ENCODE measurements at places on chromosomes 7 and 10.

DNA sequence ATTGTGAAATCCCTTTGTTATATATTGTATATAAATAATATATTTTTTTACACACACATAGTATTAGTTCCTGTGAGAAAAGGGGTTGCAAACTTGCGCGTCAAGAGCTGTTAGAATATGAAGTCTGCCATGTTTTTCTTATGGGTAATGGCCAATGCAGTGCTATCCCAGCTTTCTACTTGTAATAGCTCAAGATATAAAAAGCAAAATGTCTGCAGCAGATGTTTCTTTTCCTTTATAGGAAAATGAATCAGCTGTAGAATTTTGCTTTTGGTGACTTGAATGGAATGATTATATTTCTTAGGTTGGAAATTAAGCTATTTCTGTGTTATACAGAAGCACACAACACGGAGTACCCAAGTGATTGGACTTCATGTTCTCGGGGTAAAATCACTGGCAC, 53.3 kb upstream of the TMEM236 start:
- DNase-seq, result no peak

GRCh38 chr10:128274938-128275337, 148.7 kb upstream of the MKI67 start:
- no peak for DNase-seq

- DNase-seq, result no peak
Measured at GRCh38 chr10:129793996-129794395, 170.1 kb downstream of the EBF3 start.

DNA sequence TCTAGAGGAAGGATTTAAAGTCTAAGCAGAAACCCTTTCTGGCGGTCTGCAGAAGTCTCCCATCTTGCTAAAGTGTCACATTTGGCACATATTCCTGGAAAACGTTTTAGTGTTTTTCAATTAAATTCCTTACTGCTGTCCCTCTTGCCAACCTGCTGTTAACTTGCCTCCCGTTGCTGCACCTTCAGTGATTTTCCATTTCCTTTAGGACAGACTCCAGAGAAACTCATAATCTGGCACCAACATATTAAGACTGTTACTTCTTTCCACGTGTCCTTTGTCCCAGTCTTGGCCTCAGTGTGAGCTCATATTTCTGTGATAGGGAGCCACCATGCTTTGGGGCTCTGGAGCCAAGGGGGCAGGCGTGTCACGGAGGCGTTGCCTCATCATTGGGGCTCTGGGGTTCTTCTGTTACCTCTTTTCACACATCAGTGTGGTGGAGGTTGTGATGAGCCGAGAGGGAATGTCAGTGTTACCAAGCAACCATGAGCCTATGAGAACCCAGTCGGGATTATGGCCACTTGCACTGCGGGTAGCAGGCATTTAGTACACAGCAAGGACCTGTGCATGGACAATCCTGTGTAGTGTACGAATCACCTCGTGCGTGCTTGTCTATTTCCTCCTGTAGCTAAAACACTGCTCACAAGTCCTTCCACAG, 26.0 kb upstream of the ZNF32 start:
- no peak for DNase-seq

DNA sequence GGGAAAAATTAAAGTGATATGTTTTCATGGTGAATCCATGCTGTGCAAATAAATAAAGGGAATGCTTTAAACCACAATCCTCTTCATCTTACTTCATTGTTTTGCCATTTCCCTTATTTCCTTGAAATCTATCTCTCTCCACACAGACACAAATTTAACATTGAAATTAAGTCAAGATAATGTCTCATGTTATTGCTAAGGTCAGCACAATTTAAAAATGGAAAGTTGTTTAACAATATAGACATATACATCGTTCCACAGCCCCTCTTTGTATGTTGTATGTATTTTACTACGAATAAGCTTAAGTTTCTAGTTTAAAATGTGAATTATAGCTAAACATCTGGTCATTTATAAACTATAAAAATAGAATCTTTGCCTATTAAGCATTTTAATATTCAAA, 256.9 kb downstream of the PLXDC2 start:
- DNase-seq, result no peak

GRCh38 chr7:24669971-24670591, 87.2 kb downstream of the GSDME start:
- no peak for DNase-seq

DNA sequence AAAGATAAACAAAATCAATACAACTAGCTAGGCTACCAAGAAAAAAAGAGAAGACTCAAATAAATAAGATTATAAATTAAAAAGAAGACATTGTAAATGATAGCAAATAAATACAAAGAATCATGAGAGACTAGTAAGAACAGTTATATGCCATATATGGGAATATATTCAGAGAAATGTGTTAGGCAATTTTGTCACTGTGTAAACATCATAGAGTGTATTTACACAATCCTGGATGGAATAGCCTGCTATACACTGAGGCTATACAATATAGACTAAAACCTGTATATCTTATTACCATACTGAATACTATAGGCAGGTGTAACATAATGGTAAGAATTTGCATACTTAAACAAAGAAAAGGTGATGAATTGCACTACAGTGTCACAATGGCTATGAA, 717.4 kb downstream of the PARD3 start:
- DNase-seq, result no peak

DNA sequence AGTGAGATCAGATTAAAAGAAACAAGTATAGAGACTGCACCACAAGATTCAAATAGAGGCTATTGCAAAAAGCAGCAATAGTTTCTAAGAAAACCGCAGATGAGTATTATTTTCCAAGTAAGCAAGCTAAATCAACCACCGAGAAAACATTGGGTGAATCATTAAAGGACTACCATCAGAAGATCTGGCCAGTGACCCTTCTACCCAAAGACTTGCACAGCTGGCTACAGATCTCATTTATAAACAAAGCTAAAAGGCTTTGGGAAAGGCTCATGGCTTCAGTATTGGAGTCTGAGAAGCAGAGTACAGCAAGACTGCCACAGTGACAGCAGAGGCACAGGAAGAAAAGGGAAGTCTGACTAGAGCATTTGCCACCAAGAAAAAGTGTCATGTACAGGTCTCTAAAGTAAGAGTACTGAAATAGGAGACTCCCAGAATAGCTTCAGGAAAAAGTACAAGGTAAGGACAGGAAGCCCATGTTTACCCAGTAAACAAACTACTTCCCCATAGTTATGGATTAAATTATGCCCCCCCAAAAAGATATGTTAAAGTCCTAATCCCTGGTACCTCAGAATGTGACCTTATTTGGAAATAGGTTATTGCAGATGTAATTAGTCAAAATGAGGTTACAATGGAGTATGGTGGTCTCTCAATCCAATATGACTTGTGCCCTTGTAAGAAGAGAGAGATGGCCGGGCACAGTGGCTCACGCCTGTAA, 19.0 kb downstream of the STEAP1 start:
- DNase-seq, result no peak

GRCh38 chr10:73644767-73645166, 3.5 kb upstream of the MYOZ1 start:
- DNase-seq, result no peak
